Keratinocyte (primary cell): ENCODE measurements at places on chromosomes 12 and 14.

- H3K27ac ChIP-seq: no peak overlapping the region
- no peaks in the 10 kb centered on the region for H3K36me3 ChIP-seq
- H3K4me1 ChIP-seq: no peaks in the 10 kb centered on the region
- no peak for DNase-seq
- H3K4me3 ChIP-seq: no peak overlapping the region
These were observed 122.8 kb downstream of the RASSF9 start for GRCh38 chr12:85713373-85713772.

DNA sequence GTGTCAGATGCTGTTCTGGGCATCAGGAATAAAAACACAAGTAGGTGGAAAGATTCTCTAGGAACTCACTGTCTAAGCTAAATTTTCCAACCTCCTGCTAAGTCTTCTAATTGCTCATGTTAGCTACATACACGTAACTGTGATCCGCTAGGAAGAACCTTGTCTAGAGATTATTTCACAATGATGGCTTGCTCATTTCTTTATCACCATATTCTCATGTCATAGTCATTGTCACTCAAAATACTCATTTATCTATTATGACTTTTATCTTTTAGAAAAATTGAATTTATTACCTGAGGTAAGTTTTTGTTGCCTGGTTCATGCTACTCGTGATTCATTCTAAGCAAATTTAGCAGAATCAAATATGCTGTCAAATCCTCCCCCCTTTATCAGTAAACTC, 1402.4 kb upstream of the FLRT2 start:
- no peaks in the 10 kb centered on the region for H3K4me1 ChIP-seq
- H3K36me3 ChIP-seq: no peaks in the 10 kb centered on the region
- DNase-seq: no peak
- no peak overlapping the region for H3K4me3 ChIP-seq

DNA sequence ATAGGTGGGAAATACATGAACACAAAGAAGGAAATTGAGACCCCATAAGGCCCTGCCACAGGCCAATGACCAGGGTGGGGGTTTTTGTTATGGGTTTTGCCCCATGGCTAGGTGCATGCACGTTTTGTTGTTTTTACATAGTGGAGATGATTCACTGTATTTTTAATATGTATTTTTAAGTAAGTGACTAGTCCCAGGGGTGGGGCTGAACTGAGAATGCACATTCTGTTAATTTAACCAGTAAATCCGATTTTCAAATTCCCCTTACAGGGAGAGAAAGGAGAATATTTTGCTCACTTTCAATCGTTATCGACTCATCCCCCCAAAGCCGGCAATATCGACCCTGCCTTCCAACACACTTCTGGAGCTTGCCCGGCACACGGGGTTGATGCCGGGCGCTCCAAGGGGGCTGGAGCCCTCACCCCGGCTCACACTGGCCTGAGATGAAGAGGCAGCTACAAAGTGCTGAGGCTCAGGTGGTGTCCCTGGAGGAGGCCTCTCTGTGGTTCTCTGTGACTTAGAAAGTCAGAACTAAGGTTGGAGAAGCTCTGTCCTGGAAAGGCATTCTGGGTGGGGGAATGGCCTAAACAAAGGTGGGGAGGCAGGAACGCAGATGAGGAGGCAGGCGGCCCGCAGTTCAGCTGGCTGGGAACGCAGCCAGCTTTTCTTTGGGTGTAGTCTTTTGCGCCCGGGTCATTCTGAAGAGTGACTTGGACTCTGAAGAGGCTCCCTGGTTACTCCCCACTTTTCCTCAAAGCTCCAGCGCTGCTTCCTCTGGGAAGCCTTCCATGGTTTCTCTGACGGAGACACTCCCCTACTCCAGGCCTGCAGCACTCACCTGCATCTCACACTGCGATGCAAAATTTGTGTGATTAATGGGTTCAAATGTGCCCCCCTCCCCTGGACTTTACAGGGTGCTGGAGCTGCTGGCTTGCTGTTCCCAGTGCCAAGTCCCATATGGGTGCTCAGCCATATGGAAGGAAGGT, 50.7 kb upstream of the DLK1 start:
- peaks cover 38% of the 10 kb centered on the region for H3K27me3 ChIP-seq
- H3K4me3 ChIP-seq: no peak overlapping the region
- H3K27ac ChIP-seq: no peak overlapping the region
- DNase-seq: no peak

DNA sequence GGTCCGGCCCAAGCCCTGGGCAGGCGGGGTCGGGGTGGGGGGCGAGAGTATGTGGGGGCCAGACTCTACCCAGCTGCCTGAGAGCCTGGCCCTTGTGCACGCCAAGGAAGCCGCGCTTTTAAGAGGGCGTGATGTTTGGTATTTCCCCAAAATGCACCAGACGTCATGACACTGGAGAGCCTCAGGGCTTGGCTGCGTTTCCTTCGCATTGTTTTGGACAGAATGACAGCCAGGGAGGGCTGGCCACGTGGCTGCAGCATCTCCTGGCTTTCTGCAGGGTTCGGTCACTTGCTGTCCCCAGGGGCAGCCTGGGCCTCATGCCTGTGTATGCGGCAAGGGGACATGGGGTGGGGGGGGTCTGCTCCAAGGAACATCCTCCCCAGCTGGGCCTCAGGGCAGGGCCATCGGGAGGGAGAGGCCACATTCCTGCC, 16.1 kb upstream of the NUDT14 start:
- peaks cover 5% of the 10 kb centered on the region for H3K4me1 ChIP-seq
- H3K27me3 ChIP-seq: peaks cover 43% of the 10 kb centered on the region
- H3K36me3 ChIP-seq: no peaks in the 10 kb centered on the region
- H3K4me3 ChIP-seq: no peak overlapping the region
- DNase-seq: no peak

- peaks cover 10% of the 10 kb centered on the region for H3K4me1 ChIP-seq
- H3K36me3 ChIP-seq: no peaks in the 10 kb centered on the region
- no peak overlapping the region for H3K4me3 ChIP-seq
- H3K27me3 ChIP-seq: no peaks in the 10 kb centered on the region
These were observed 4.0 kb upstream of the GEMIN2 start for GRCh38 chr14:39109893-39110715.

DNA sequence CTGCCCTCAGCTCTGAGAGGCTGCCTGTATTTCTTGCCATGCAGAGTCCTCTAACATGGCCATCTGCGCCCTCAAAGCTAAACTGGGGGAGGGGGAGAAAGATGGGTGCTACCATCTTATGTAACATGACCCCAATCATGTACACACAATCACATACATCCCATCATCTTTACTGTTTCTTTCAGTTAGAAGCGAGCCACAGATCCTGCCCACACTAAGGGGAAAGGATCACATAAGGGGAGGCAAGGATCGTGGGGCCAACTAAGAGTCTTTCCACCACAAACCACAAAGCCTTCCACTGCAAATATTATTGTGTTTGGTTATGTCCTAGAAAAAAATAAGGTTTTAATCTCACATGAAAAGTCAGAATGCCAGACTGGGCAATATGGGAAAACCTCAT, 11.8 kb upstream of the AMN1 start:
- H3K36me3 ChIP-seq: no peaks in the 10 kb centered on the region
- H3K27ac ChIP-seq: no peak overlapping the region
- no peak overlapping the region for H3K4me3 ChIP-seq
- H3K4me1 ChIP-seq: peaks cover 12% of the 10 kb centered on the region
- no peak for DNase-seq
- no peaks in the 10 kb centered on the region for H3K27me3 ChIP-seq
